ENCODE measurements at places on chromosomes 2 and 18.

- DNase-seq: no peak
Observed at GRCh38 chr18:22176420-22177326, 7.3 kb downstream of the GATA6 start.

DNA sequence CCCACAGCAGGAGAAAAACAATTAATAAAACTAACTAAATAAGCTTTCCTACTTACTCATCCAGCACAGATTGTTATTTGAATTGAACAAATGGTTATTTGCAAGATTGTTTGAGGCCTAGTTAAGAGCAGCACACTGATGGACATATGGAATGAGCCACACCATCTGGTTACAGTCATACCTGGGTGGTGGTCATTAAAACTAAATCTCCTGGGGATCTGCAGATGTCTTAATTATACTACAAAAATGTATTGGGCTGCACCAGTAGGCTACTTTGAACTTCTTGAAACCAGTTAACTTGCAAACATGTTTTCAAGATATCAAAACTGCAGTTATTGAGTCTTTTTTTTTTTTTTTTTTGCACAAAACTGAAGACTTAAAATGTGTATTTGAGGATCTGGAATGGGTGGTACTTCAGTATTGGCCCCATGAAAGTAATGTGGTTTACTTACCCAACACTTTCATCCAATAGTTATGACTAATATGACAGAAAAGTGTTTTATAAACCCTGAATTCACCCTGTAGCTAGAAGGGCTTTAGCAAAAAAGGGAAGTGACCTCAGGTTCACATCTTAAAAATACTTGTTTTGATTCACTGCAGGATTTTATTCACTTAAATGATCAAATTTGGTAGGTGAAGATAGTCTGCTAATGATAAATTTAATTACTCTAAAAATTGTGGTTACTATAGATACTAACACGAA lies 10.8 kb downstream of the AGFG1 start:
- DNase-seq: peak; percentile 54

DNA sequence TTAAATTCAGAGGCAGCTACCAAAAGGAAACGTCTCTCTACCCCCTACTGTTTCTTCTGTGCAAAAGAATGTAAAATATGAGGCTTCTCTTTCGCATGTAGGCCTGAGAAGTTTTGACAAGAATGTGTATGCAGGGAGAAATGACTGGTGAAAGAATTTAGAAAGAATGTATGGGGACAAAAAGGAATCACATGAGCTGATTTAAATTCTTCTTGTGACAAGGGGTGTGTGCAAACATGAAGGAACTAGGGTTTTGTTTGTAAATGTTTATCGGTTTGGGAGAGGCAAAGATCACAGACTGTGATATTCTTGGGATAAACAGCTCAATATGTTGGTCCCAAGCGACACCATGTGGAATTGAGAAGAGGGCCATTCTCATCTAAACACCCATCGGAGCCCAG lies 345.2 kb upstream of the VRK2 start:
- peak; percentile 9 for DNase-seq

DNA sequence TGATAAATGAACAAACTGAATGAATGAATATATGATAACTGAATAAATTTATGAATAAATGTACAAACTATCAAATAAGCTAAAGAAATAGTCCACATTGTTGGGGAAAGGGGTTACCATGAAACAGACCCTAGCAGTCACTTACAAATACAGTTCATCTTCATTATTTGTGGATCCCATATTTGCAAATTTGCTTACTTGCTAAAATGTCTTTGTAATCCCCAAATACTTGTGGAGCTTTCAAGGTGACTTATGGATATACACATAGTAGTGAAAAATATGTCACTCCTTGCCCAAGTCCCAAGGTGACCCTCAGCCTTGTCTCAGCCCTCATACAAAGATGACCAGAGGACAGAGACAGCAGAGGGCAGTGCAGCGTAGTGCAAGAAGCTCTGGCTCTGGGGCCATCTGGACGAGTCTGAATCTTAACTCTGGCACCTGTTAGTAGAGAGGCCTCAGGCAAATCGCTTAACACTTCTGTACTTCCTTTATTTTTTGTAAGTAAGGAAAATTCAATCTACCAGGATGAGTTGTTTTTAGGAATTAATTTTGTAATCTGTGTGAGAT lies 3.1 kb downstream of the PAIP2B start:
- DNase-seq: no peak

- DNase-seq: no peak
Observed at GRCh38 chr2:238850091-238850490, 2.2 kb downstream of the TWIST2 start.

- no peak for DNase-seq
Observed at GRCh38 chr18:39489431-39489830, 1923.8 kb upstream of the CELF4 start.

GRCh38 chr2:124320051-124320688 lies 295.1 kb downstream of the CNTNAP5 start:
- no peak for DNase-seq

- peak; percentile 20 for DNase-seq
Observed at GRCh38 chr18:61572871-61573270, 239.6 kb downstream of the CDH20 start.

GRCh38 chr2:20113986-20114938 lies 62.8 kb upstream of the LAPTM4A start:
- no peak for DNase-seq

- DNase-seq: no peak
Observed at GRCh38 chr2:149033716-149034115, 4.8 kb upstream of the LYPD6B start.

DNA sequence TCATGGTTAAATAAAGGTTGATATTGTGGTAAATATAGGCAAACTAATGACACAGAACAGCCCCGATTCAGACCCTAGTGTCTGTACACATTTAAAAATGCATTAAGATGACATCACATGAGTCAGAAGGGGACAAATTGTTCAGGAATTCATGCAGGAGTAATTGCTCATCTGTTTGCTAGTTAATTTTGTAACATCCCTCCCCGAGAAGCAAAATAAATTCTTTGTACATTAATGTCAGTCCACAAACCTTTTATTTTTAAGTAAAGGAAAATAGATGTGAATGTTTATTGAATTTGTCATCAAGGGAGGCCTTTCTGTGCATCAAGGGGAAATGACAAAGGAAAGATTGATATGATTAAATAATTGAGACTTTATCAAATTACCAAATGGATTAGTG lies 69.9 kb downstream of the SH3BP4 start:
- peak; percentile 82 for DNase-seq

DNA sequence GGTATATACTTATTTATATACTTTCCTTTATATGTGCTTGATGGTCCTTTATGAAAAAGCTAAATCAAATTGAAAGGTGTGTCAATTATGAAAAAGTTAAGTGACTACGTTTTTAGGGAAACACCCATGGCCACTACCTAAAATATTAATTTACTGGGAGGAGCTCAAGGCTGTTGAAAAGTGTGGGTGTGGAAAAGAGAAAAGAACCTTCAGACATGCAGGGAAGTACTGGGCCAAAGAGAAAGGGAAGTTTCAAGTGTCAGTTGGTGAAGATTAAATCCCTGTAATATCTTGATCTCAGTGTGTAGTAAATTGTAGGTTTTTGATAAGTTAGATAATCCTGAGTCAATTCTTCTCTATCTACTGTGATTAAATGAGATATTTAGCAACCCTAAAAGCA lies 6.2 kb upstream of the GKN1 start:
- no peak for DNase-seq

- peak; percentile 40 for DNase-seq
Observed at GRCh38 chr2:6877402-6878304, at the start of gene RSAD2. Gene RSAD2 (plus strand): TSS chr2:6877777. CDS start chr2:6877801, 24 bp downstream.

- no peak for DNase-seq
Observed at GRCh38 chr2:16194931-16195680, 254.8 kb downstream of the MYCN start.

DNA sequence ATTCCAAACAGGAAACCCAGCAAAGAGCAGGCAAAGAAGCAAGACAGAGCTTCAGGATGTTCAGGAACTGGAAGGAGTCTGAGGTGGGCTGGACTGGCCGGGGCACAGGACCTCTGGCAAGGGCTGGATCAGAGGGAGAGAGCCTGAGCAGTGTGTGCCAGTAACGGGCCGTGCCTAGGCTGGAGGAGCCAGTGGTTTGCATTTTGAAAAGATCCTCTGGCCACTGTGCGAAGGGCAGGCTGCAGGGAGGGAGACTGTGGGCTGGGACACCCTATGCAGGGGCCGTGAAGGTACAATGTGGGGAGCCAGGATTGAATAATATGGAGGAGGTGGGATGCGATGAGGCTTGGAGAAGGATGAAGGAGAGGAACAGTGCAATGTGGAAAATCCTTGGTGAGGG lies 6.2 kb upstream of the SDC1 start:
- DNase-seq: no peak

DNA sequence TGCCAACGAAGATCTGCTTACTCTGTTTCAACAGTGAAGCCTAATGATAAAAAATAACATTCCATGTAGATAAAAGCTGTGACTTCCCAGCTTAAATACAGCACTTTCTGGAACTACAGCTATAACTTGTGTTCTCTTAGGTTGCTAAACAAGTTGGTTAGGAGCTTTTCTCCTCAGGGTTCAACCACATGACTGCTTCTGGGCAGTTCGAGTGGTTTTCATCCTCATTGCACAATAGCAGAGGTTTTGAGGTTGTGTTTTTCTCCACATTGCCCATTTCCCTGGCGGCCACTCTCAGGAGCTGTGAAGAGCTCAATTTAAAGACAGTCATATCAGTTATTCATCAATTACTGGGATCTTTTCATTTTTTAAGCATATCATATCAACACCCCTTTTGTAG lies 102.2 kb upstream of the CYP1B1 start:
- DNase-seq: peak; percentile 23

GRCh38 chr2:187774551-187775071 lies 220.4 kb upstream of the TFPI start:
- DNase-seq: peak; percentile 2

DNA sequence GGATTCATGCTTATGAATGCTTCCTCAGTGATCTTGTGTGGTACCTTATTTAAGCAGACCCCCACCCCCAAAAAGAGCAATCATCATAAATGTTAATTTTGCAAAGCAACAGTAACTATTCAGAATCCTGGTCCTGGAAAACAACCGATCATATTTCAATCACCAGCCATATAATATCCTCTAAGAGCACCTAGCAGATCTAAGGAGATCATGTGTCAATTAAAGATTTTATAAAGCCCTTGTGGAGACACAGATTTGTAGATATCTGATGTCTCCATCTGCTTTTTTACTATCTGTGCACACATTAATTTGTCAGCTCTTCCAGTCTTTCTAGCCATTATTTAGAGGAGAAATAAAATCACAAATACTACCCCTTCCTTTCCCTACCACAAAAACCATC lies 423.7 kb downstream of the TGIF1 start:
- no peak for DNase-seq

GRCh38 chr2:159760326-159760725 lies 37.7 kb downstream of the CD302 start:
- no peak for DNase-seq

Data from AG08395 (cell line).